ENCODE measurements at places on chromosomes 16 and 17. TPM values are rescaled to one million over a fixed set of nuclear protein-coding genes. Genes with fewer than 3 reads are reported as not detected.

ST6GALNAC1 gene
- total RNA-seq: not detected

TMC7 gene
- 9.1 TPM for total RNA-seq

FOXC2 gene
- total RNA-seq: 1.8 TPM

INCA1 gene
- 1.1 TPM for total RNA-seq

ELMO3 gene
- 1.5 TPM for total RNA-seq

C1QBP gene
- total RNA-seq: 590 TPM

KRT27 gene
- total RNA-seq: not detected

MYH8 gene
- not detected for total RNA-seq

SLC6A4 gene
- total RNA-seq: not detected

CLEC19A gene
- total RNA-seq: 0.11 TPM

WFDC1 gene
- total RNA-seq: not detected

C17orf67 gene
- 1.5 TPM for total RNA-seq

SOCS3 gene
- 38.2 TPM for total RNA-seq

EVPLL gene
- not detected for total RNA-seq

DNAH17 gene
- total RNA-seq: 1.1 TPM

FAM171A2 gene
- total RNA-seq: 3.7 TPM

PPY gene
- not detected for total RNA-seq

KRT222 gene
- total RNA-seq: 0.19 TPM

TBC1D3K gene
- not detected for total RNA-seq

PRR11 gene
- 54.5 TPM for total RNA-seq

PRAC2 gene
- not detected for total RNA-seq

CARD14 gene
- total RNA-seq: 0.30 TPM

KCNJ18 gene
- not detected for total RNA-seq

MYOCD gene
- 0.49 TPM for total RNA-seq

CAMTA2 gene
- total RNA-seq: 33.7 TPM

CLEC3A gene
- total RNA-seq: not detected

RHBDL3 gene
- total RNA-seq: 5.5 TPM

LRRC75A gene
- 0.75 TPM for total RNA-seq

ZNF205 gene
- 10.8 TPM for total RNA-seq

BAIAP3 gene
- total RNA-seq: 0.94 TPM

SKAP1 gene
- not detected for total RNA-seq

PYY gene
- not detected for total RNA-seq
